ENCODE measurements at places on chromosomes 7 and 10.

DNA sequence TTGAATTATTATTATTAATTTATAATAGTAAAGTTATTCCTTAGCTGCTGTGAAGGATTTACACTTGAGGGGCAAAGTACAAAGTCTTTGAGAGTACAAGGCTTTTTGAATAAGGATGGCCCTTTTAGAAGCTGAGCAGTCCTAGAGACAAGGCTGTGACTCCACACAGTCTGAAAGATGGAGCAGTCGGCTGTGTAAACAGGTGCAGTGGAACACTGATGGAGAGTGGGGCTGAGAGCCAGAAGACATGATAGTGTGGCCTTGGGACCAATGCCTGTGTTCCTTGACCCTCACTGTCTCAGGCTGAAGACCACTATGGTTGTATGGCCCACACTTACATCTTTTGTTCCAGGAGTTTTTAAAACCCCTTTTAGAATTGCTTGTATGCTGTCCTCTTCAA is 311.2 kb upstream of the PHF14 start:
- DNase-seq: no peak

DNA sequence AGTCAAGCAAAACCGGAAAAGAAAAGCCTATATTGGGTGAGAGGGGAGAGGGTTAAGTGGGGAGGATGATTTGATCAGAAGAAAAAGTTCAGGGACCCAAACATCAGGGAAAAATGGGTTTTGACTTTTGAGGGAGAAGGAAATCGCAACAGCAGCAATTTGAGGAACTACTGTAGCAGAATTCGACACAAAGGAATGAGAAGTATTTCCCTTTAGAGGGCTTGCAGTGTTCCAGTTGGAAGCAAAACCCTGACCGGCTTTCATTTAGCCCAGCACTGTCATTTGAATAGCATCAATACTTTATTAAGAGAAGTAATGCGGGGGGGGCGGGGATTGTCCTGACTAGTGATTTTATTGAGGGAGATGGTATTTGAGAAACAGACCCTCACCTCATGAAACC is 37.2 kb upstream of the GATA3 start:
- DNase-seq: no peak

DNA sequence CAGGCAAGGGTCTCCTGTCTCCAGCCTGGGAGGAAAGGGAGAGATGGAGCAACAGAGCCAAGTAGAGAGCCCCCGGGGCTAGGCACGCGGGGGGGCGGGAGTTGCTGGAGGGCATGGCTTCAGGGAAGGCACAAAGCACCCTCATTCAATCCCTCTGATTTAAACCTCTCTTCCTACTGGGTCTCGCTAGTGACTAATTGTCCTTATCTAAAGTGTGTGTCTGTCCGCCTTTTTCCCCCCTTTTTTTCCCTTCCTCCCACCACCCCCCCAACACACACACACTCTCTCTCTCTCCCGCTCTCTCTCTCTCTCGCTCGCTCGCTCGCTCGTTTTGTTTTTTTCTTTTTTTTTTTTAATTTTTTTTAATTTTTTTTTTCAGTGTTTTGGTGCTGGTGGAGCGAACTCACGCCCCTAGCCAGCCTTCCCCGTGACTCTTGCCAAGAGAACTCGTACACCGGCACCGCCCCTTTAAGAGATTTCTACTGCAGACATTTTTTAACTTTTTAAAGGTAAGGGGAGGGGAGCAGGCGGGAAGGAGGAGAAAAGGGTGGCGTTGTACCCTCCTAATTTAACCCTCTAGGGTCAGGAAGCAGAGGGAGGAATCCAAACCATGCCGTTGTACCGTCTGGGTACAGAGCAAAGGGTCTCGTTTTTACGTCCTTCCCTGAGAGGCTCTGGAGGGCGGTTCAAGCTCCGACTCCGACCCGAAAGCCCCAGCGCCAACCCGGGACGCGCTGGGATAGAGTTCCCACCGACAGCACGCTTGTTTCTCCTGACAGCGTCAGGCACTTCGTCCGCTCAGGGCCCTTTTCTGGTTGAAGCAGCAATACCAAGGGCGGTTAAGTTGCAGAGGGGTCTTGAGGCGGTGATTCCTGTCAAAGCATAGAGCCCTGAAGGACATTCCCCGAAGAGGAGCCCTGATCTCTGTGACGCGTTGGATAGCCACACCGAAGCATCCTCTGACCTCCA is at the start of gene HPSE2:
Gene HPSE2, minus strand, starts transcription at position 195 of the 969 bp plus-strand sequence.
- no peak for DNase-seq

GRCh38 chr10:124523901-124524300 is 62.3 kb downstream of the LHPP start:
- no peak for DNase-seq

DNA sequence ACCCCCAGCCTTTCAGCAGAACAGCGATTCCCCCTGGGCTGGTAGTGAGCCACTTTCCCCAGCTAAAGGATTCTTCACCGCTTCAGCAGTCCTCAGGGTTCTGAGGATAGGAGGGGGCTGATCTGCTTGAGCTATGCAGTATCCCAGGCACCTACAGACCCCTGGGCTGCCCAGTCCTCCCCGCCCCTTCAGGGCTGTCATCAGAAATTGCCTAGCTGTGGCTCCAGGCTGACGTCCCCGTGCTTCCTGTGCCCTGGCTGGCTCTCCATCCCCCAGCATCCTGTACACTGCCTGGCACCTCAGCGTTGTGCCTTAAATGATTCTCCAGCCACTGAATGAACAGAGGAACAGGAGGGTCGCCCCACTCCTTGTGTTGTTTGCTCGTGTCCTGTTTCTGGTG is 38.4 kb upstream of the CDH23 start:
- no peak for DNase-seq

DNA sequence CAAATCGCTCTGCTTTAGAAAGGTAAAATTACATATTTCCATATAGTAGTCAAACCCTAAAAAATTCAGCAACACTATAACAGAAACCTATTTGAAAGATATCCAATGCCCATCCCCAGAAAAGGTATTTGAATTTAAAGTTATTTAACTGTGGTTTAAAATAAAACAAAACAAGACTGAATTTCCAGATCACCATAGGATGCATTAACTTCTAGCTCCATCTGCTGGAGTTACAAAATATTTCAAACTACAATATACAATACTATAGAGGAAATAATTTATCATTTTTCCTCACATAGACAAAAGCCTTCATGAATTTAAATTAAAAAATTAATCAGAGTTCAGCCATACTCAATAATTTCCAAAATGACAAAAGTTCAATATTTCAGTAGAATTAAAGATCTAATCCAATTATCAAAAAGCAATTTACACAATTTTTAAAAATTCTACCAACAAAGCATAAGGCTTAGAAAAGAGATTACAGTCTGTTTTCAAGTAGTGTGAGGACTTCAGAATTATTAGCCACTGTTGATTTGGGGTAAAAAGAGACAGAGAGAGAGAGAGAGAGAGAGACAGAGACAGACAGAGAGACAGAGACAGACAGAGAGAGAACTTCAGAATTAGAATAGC is 75.9 kb downstream of the LMBR1 start:
- DNase-seq: no peak

Data from NCI-H226 (cell line).